ENCODE measurements at places on chromosomes 11 and 22. TPM values are rescaled to one million over a fixed set of nuclear protein-coding genes. Genes with fewer than 3 reads are reported as not detected.

Gene LMNTD2
- 5.2 TPM for total RNA-seq

Gene PHLDB1
- 150 TPM for total RNA-seq

Gene LRP4
- 7.5 TPM for total RNA-seq

Gene MYO7A
- 4.5 TPM for total RNA-seq

Gene NRIP3
- 14.5 TPM for total RNA-seq

Gene OR2AG2
- total RNA-seq: not detected

Measured in breast epithelium (tissue), 4 donors.